ENCODE measurements at places on chromosomes 5 and 9.
A peak's percentile ranks its signal among the peaks of the same experiment; 100 is the strongest.

GRCh38 chr5:159912033-159912800 is 4.1 kb upstream of the ADRA1B start:
- DNase-seq = no peak

DNA sequence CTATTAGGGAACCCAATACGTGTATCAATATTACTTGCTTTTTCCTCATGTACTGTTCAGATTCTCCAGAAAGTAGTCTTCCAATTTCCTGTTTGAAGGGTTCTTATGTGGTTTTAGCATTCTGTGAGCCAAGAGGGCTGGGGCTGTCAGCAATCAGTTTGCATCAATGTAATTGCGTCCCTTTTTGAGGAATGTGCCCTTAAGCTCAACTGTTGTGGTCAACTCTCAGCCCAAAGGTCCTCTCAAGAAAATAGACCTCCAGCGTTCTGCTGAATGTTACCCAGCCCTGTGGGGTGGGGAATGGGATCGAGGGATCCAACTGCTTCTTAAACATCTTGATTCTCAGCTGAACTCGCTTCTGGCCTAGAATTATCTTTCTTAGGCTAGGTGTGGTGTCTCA is 43.8 kb upstream of the CDK20 start:
- DNase-seq = no peak

DNA sequence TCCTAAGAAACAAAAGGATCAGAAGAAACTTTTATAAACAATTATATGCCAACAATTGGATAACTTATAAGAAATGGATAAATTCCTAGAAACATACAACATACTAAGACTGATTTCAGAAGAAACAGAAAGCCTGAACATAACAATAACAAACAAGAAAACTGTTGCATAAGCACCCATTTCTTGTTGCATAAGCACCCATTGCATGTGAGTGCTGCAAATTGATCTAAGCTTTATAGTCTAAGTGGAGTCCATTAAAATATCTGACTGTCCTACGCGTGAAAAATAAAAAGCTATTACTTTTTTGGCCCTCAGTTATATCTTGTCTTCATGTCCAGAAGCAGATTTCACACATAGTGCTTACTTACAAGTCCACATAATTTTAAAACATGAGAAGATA is 19.3 kb downstream of the TYRP1 start:
- DNase-seq = no peak

DNA sequence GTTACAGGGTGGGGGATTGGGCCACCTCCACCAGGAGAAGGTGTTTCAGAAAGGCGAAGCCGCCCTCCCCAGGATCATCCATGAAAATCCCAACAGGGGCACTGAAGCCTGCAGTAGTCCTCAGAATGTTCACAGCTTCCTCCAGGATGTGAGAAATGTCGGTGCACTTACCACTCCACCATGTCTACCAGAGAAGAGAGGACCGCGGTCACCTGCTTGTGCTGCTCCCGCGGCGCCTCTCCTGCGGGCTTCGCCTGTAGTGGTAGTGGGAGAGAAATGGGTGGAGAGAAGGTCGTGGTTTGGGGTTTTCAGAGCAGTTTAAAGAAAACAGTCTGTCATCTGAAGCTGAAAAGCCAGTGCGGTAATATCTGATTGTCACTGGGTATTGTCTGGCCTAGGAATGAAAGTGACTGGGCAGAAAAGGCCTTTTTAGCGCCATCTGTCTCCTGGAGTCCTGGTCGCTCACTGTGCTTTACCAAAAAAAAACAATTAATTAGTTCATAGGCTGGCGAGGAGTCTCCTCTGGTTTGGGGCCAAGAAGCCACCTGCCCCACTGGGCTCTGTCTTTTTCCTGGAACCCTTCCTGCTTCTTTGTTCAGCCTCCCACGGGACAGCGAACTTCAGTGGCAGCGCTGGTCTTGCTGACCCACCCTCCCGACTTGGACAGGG is 23.0 kb upstream of the PPP1R26 start:
- no peak for DNase-seq

- DNase-seq = no peak
These were observed 30.0 kb upstream of the FOXI1 start for GRCh38 chr5:170075696-170076095.

- no peak for DNase-seq
These were observed 160.4 kb downstream of the ARHGAP26 start for GRCh38 chr5:142930395-142931110.

DNA sequence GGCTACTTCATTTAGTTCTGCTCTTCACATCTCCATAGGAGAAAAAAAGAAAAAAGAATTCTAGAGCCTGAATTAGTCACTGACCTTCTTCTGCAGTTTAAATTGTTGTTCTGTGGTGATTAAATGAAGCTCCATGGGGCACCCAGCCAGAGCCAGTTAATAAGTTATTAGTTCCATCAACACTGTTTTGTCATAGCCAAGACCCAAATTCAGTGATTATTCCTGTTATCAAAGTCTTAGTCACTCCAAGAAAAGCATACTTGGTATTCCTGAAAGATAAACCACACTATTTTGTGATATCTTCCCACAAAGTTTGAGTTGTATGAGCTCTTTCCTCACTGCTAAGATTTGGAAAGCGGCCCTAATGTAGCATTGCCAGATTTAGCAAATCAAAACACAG is 134.8 kb upstream of the RGMB start:
- DNase-seq = no peak

GRCh38 chr9:129740666-129741464 is 12.0 kb downstream of the PTGES start:
- no peak for DNase-seq

- DNase-seq = no peak
These were observed 62.2 kb downstream of the RAD23B start for GRCh38 chr9:107345327-107345726.

DNA sequence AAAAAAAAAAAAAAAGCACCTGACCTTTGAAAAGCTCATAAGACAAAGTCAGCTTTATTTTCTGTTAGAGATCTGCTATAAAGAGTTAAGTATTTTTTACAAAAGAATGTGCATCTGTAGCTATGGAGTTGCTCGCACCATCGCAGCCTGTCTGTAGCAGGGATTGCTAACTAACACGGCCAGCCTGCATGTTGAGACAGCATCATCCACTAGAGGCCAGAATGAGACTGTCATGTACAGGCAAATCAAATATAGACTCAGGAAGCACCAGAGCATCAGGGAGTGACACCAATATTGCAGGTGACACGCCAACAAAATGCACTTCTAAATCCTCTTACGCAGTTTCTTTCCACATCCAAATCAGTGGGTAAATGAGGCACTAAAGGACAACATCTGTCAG is 136.3 kb upstream of the RASEF start:
- no peak for DNase-seq

GRCh38 chr5:2553611-2554010 is 197.9 kb downstream of the IRX2 start:
- DNase-seq = no peak

GRCh38 chr9:126664900-126665643 is 51.3 kb downstream of the LMX1B start:
- no peak for DNase-seq

DNA sequence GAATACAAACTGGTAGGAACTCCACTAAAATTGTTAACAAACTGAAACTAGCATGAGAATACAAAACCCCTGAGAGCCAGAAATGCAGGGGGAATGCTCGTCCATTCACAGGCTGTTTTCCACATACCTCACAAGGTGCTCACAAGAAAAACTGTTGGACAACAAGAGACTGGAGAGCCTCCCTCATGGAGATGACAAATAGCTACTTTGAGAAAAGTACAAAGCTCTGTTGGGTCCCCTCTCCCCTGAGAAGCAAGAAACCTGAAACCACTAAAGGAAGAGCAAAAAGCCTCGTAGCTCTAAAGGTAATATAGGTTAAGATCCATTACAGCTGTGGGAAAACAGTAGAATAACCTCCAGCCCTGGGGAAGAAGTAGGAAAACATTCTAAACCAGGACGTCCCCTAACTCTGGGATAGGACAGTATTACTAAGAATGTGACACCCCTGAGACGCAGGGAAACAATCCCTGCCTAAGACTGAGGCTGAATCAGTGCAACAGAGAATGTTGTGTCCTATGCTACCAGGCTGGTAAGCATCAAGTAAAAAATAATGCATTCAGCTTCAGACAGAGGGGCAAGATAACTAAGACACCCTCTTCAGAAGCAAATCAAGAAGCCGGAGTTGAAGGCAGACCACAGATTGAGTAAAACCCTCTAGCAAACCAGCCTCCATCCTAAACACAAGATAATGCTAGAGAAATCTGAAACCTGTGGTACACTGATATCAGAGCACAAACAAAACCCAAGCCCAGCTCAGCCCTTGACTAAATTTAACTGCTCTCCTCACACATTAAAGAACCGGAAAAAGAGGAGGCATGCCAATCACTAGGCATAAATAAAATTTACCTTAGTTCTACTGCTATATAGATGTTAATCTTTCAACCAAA is 160.2 kb downstream of the SSBP2 start:
- DNase-seq = no peak

- peak; percentile 24 for DNase-seq
These were observed 144.6 kb downstream of the CETN3 start for GRCh38 chr5:90264689-90265544.

DNA sequence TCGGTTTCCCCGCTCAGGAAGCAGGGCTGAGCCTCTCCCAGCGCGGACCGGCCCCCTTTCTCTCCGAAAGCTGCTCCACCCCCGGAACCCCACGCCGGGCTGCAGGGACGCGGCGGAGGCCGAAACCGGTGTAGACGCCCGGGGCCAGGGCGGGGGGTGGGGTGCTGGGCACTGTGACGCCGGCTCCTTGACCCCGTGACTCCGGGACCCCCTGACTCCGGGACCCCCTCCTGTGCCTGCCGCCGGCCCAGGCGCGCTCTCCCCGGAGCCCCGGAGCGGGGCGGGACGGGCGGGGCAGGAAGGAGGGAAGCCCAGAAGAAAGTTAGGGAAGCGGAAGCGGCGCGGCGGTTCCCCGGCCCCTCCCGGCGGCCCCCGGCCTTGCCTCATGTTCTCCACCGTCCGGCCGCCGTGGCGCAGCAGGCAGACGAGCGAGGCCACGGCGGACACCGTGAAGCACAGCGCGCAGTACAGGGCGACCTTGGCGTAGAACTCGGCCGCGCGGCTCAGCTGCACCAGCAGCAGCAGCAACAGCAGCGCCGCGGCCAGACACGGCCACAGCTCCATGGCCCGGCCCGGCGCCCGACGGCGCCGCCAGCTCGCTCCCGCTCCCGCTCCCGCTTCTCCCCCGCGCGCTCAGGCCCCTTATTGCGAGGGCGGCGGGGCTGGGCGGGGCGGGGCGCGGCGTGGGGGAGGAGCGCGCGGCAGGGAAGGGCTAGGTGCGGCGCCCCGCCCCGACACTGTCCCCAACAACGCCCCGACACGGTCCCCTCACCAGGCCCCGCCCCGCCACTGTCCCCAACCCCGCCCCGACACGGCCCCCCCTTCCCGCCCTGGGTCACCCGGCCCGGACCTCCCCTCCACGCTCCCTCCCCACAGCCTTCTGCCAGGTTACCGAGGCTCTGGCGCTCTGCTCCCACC is at the start of gene AGPAT2:
Gene AGPAT2 (minus strand): TSS at position 664 of the 918 bp plus-strand sequence. CDS start 100 bp downstream, at position 564.
- no peak for DNase-seq

DNA sequence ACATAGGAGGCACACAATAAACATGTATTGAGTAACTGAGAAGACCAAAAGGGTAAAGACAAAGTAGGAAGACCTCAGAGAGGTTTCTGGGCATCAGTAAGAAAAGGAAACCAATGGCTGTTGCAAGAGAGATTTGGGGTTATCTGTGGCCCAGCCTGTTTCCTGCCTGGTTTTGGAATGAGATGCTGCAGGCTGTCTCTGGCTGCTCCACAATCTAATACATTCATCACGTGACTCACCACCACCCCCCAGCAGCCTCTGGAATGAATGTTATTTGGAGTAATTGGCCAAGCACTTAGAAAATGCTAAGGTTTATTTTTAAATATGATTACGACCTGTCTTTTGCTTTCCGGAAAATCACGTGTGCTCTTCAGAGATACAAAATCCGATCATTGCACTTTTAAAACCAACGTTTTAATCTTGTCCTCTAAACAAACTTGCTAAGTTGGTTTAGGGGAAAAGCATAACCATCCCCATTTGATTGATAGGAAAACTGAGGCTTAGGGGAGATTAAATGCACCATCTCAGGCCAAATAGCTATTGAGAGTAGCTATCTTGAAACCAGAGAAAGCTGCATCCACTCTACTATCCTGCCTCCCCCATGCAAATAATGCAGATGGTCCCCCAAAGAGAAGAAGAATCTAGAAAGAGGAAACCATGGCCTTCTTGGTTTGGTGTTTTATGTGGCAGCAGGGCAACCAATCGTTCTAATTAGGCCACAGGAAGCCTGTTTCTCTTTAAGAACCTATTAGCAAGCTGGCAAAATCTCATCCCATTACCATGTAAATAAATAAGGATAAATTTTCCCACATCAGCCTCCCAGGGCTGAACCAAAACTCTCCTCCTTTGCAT is 151.8 kb upstream of the ADRA1B start:
- DNase-seq = no peak

DNA sequence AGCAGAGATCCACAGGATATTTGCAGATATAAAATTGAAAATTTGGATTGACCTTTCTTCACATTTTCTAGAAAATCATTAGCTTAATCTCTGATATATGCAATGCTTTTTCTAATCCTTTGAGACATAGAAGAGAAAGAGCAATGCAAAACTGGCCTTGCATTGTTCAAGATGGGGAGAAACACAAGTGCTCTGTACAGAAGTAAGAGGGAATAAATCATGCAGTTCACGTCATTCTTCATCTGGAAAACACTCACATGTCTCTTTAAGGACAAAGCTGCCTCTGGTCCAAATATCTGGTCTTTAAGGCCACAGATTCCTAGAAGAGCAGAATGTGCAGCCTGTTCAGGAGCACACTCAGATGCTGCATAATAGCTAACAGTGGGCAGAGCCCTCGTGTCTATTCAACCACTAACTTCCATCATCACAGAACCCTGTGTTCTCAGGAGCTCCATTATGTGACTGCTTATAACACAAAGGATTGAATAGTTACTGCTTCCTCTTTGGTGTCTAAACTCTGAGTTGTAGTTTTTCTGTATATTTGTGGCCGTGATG is 277.5 kb downstream of the PLK2 start:
- no peak for DNase-seq

DNA sequence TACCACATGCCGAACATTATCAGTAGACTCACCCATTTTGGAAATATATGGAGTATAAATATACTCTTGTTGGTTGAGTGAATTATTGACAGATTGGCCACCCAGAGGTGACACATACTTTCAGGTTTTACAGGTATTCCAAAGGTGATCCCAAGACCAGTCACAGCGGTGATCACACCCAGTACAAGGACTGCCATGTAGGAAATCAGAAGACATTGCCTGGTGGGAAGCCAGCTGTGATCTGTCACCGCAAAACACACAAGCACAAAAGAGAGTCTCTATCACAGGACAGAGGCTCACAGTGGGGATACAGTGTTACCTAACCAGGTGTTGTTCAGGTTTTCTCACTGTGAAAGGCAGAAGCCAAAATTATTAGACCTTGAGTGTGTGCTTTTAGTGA is 15.8 kb downstream of the BTF3 start:
- DNase-seq = no peak

Measured in effector memory CD8-positive, alpha-beta T cell (primary cell).